Activated effector memory CD4-positive, alpha-beta T cell treated with Interleukin-2 at 50 U/mL for 16 hours (primary cell): ENCODE measurements at places on chromosomes 2 and 18.

GRCh38 chr2:227473122-227473461 lies 1.1 kb downstream of the AGFG1 start:
- DNase-seq, result no peak

DNA sequence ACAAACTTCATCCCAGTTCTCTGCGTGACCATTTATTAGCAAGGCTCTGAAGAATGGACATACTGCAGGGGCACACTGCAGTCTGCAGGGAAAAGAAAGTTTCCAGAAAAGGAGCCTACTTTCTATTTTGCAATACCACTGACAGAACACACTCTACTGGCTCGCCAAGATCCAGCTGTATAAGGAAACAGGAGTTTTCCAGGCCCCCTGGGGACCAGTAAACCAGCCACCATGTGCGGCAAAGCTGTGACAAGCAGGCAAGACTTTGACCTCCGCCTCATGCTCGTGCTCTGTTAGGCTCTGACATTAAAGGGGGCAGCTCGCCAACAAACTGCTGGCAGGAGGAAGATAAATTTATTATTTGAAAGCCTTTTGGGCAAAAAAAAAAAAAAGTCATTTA lies 67.3 kb downstream of the CCBE1 start:
- no peak for DNase-seq

- DNase-seq, result no peak
Measured at GRCh38 chr2:229071292-229071976, 199.7 kb downstream of the PID1 start.

- no peak for DNase-seq
Measured at GRCh38 chr2:27940090-27940671, 49.7 kb downstream of the BABAM2 start.

DNA sequence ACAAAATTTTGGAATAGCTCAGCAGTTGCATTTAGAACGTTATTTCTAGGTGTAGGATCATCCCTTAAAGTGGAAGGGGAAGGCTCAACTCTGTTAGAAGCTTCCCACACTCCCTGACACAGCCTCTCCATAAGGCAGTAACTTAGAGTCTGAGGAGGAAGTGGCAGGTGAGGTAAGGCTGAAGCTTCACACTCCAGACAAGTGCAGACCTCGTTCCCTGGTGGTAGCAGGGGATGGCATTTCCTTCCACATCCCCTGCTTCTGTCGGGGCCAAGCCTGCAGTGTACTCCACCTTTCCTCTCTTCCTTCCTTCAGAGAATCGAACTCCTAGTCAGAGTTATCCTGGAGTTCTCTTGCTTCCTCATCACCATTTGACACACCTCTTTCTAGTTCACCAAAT lies 224.7 kb downstream of the CYRIA start:
- DNase-seq, result no peak

DNA sequence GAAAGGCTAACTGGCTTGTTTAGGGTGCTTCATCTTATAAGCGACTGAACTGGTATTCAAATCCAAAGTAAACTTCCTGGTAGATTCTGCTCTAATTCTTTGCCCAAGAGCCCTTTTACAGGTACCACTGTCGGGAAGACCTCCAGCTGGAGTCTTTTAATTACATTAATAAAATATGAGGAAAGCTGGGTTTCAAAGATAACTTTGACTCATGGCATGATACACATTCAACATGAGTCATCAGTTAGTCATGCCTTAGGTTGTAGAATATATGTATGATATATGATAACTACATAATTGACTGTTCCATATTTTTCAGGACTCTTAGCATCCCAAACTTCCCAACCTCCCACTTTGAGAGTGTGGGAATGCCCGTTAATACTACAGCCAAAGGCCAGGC lies 32.3 kb downstream of the ZCCHC2 start:
- DNase-seq, result no peak

GRCh38 chr2:190636361-190636760 lies 12.5 kb upstream of the NAB1 start:
- DNase-seq, result no peak

GRCh38 chr2:99754210-99754609 lies 264.4 kb upstream of the REV1 start:
- no peak for DNase-seq

- DNase-seq, result no peak
Measured at GRCh38 chr18:41809652-41810051, 145.4 kb upstream of the PIK3C3 start.

DNA sequence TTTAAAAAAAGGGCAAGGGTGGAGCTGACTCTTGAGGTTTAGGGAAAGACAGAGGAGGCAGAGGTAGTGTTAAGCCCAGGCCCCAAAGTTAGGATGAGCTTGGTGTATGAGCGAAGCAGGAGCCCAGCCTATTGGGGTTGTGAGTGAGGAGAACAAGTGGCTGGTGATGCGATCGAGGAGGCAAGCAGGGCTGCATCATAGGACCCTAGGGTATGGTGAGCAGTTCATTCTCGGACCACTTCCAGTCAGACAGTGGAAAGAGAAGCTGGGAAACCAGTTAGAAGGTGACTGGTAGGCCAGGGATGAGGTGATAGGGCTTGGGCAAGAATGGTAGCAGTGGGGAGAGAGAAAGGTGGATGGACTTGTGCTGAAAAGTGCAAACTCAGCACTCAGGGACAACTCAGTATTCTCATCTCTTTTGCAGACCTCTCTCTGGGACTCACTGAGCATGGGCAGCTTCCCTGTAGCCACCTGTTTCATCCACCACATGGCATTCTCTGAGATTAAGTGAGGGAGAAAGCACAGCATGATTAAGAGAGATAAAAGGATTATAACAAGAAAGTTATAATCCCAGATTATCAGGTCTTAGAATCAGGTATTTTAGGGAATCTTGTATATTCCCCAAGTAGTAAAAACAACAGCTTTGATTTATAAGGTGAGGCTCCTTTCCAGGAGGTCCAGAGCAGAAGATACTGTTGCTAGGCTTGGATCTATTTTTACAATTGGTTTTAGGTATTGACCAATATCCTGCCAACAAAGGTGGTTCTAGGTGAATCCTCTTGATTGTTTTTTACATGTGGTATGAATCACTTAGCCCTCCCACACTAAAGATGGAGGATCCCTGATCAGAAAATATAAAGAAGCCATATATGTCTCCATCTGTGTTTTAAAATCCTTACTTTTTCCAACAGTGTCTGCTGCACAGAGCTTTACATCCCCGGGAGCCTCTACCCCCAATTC lies 38.3 kb downstream of the XRCC5 start:
- no peak for DNase-seq

- no peak for DNase-seq
Measured at GRCh38 chr2:60140185-60140584, 413.3 kb downstream of the BCL11A start.

DNA sequence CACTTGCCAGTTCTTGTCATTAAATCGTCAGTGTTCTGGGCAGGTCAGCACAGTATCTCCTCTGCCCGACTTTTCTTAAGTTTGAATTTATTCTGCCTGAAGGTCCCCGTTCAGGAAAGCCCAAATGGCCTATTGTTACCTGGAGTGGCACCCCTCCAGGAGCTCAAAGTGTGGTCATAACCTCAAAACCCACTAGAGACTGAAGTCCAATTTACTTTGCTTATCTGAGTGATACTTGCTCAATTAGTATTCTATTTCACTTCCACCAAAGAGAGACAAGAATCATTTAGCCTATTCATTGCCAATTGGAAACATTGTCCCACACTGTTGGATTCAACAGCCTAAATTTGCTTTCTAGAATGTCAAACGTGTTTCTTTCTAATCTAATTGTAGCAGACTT lies 375.3 kb downstream of the LNPK start:
- no peak for DNase-seq

GRCh38 chr2:238726670-238727584 lies 121.0 kb upstream of the TWIST2 start:
- DNase-seq, result no peak

- no peak for DNase-seq
Measured at GRCh38 chr2:133836691-133837345, 268.6 kb upstream of the NCKAP5 start.

DNA sequence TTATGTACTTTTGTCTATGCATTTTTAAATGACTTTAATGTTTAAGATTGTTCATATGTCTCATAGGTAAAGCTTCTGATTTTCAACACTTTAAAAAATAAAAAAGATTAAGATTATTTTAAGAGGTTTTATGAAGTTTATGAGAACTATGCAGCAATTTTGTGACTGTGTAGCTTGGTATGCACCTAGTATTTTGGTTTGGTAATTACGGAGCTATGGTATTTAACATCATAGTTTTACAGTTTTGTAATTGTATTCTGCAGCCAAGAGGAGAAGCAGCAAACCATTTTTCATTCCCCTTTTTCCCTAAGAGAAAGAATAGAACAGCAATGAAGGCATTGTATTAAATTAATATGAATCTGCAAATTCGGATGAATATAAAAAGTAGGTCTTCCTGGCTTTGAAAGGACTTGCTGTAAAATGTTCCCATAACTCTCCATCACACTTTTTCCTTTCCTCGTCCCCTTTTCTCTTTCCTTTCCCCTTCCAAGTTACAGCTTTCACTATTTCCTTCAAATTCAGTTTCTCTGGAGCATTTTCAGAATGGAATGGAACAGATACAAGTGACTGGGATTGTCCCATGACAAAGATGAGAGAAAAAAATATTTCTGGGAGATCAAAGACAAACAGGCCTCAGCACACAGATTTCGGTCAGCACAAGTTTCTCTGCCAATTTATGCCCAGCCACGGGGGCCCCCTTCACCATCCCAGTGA lies 26.1 kb upstream of the PIEZO2 start:
- no peak for DNase-seq

DNA sequence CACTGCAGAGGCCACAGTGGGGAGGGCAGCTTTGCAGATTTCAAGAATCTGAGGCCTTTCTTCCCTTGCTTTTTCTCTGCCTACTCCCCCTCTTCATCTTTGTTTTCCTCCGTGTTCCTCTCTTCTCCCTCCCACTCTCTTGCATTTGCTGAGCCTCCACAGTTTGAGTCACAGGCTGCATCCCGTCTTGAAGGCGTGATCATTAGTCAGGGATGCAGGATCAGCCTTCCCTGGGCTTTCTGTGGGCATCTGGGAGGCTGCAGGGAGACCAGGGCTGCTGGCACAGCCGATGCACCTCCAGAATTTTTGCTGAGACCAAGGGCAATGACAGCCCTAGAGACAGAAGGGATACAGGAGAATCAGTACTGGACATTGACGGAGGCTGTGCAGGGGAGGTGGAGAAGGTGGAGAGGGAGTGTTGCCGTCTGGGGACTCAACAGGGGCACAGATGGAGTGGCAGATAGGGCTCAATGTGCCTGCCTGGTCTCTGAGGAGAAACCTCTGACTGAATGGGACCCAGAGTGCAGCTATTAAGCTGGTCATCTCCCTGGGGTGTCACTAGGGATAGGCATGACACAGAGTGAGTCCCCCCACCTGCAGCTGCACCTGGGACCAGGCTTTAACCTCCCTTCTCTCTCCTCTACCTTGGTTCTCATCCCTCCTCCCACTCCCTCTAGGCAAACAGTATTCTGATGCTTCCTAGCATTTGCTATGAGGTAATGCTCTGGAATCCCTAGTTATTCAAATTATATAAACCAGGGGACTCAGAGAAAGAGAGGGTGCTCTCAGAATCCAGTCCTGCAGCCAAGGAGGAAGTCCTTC lies 29.0 kb upstream of the DNAJC27 start:
- DNase-seq, result no peak

DNA sequence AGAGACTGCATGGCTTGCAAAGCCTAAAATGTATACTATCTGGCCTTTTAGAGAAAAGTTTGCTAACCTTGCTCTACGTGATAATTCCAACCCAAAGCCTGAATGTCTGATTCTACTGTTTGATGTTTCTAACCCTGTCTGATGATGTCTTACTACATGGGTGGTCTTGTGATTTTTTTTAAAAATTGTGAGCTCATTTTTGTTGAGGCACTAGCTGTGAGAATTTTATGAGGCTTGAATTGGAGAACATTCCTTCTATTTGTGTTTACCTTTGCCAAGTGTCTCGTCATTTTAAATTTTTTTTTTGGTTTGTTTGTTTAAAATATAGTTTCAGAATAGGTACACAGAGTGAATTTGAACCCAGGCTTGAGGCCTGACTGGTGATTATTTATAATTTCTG lies 15.2 kb upstream of the LTBP1 start:
- DNase-seq, result no peak

- no peak for DNase-seq
Measured at GRCh38 chr2:43201497-43201896, 24.9 kb downstream of the ZFP36L2 start.
